Left cardiac atrium (tissue), 4 donors: ENCODE measurements at places on chromosomes 12 and 14. TPM values are rescaled to one million over a fixed set of nuclear protein-coding genes. Genes with fewer than 3 reads are reported as not detected.

DNA sequence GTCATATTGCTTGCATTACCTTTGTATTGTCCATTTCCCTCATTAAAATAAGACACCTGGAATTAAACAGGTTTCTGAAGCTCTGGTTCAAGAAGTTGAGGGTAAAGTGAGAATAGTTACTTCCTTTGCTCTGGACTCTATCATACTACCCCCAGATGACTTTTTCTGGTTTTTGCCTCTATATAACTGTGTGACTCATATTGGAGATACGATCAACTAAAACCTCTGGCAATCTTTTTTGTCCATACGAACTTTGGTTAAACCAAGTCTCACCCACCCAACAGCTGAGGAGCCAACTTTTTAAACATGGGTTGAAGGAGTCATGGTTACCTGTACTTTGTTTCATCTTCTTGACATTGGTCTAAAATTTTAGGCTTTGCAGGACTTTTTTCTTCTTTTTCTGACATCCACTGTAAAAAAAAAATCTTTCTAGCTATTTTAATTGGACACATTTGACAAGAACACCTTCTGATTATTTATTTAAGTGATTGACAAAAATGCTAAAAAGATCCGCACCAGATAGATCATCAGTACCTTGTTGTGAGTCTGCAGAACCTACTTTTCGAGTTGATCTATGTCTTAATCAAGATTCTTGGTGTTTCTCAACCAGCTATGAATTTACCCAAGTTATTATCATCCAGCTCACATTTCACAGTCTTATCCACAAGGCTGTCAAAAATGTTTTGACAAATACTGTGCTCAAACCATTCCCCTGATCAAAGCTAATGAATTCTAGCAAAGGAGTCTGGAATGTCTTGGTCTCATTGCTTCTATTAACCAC is 166.0 kb downstream of the IPO8 start:
- no peak for DNase-seq

DNA sequence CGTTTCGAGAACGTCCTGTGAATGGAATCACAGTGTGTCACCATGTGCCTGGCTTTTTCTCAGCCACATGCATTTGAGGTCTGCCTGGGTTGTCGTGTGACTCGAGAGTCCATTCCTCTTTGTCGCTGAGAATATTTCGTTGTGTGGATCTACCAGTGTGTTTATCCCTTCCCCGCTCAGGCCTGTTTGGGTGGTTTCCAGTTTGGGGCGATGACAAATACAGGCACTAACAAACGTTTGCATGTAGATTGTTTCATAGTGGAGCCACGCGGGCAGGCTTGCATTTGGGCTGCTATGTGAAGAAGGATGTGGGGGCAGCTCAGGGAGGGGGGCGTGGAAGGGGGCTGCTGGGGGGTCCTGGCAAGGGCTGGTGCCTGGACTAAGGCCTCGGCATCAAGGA is 14.1 kb downstream of the RIN3 start:
- no peak for DNase-seq

CD9 gene
- total RNA-seq, result 167 TPM

GRCh38 chr14:68616221-68616902 is 176.5 kb downstream of the ZFP36L1 start:
- DNase-seq, result no peak

DNA sequence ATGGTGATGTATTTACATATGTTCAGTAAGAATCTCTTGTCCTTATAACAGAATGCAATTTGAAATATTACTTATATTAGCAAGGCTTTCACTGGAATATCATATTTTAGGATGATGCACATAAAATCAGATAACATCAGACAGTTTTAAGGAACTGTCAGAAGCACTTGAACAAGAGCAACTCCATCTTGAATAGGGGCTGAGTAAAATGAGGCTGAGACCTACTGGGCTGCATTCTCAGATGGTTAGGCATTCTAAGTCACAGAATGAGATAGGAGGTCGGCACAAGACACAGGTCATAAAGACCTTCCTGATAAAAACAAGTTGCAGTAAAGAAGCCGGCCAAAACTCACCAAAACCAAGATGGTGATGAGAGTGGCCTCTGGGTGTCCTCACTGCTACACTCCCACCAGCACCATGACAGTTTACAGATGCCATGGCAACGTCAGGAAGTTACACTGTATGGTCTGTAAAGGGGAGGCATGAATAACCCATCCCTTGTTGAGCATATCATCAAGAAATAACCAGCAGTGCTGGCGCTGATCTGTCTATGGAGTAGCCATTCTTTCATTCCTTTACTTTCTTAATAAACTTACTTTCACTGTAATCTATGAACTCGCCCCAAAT is 27.6 kb upstream of the ETV6 start:
- DNase-seq, result no peak

TNFRSF1A gene
- 89.6 TPM for total RNA-seq

DNA sequence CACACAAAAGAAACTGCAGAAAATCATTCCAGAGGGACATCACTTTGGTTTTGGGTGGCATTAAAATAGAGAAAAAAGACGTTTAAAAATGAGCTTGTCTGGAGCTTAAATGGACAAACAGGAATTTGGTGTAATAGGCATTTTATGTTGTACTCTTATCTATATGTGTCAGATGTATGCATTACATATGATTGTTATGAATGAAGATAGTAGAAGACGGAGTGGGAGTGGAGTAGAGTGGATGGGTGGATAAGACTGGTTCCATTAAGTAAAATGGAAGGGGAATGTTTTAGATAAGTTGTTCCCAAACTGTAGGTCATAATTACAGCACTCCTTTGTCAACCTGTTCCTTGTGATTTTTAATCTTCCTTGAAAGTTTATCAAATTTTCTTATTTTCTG is 1.9 kb downstream of the CCDC91 start:
- no peak for DNase-seq

PPP1R13B gene
- total RNA-seq, result 63.0 TPM

DNA sequence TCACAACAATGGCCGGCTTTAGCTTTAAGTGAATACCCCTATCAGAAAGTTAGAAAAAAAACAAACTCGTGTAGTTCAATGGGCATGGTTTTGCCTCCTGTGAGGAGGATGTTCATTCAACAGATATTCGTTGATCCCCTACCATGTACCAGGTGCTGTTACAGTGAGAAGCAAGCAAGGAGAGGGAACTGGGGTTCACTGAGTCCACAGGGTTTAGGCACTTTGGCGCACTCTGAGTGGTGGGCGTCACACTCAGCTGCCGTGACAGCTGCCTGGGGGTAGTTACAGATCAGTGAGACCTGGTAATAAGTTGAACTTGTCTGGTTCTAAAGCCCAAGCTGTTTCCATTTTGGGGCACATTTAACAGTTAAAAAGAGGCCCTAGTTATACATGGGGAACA is 74.2 kb downstream of the PAPOLA start:
- no peak for DNase-seq
